ENCODE measurements at places on chromosomes 3 and 15.

GRCh38 chr3:197031315-197032285 is 2.0 kb upstream of the MELTF start:
- DNase-seq: peak; percentile 53

DNA sequence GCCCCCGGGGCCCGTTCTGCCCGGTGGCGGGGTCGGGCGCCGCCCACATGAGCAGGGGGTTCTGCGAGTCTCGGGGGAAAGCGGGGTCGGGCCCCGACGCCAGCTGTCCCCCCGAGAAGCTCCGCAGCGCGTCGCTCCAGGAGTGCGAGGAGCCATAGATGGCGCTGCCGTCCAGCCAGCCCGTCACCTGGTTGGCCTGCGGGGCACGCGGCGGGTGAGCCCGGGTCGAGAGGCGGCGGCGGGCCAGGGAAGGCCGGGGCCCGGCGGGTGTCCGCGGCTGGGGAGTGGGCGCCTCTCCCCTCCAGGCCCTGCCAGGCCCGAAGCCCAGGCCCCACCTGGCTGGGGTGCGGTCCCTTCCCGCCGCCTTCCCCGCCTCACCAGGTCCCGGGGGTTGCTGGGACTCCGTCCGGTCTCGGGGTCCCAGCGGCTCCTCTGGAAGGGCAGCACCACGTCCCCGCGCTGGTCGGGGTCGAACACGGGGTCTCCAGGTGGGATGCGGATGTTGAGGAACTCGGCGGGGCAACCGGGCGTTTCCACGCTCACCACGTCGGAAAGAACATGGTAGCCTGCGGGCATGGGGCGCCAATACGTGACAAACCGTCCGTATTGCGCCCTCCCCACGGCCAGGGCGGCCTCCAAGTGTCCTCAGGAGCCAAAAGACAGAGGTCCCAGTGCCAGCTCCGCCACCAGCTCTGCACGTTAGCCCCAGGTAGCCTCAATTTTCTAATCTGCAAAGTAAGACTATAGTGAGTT is 2.4 kb downstream of the DUOX2 start:
- DNase-seq: no peak

- DNase-seq: peak; percentile 49
Observed at GRCh38 chr3:32435911-32436815, 44.5 kb downstream of the CMTM7 start.

- DNase-seq: no peak
Observed at GRCh38 chr3:177465257-177465642, 268.0 kb upstream of the TBL1XR1 start.

GRCh38 chr3:169028716-169029115 is 634.8 kb downstream of the MECOM start:
- DNase-seq: no peak

DNA sequence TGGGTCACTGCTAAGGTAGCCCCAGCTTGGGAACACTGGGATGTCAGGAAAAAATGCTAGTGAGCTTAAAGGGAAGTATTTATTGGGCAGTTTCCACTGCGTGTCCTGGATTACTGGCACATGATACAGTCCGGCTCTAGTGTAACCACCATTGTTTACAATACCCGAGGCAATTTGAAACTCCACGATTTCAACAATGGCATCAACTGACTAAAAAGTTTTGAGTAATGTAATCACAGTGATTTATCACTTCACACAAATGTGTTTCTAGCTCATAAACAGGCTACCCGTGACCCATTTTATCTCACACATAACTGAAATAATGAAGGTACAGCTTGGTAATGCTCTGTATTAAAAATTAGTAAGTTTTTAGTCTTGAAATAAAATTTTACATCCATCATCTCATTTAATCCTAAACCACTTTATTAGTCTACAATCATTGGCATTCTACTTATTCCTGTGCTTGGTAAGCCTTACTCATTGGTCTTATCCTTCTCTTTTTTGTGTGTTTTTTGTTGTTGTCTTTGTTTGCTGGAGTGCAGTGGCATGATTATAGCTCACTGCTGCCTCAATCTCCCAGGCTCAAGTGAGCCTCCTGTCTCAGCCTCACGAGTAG is 7.6 kb downstream of the ZMAT3 start:
- no peak for DNase-seq

DNA sequence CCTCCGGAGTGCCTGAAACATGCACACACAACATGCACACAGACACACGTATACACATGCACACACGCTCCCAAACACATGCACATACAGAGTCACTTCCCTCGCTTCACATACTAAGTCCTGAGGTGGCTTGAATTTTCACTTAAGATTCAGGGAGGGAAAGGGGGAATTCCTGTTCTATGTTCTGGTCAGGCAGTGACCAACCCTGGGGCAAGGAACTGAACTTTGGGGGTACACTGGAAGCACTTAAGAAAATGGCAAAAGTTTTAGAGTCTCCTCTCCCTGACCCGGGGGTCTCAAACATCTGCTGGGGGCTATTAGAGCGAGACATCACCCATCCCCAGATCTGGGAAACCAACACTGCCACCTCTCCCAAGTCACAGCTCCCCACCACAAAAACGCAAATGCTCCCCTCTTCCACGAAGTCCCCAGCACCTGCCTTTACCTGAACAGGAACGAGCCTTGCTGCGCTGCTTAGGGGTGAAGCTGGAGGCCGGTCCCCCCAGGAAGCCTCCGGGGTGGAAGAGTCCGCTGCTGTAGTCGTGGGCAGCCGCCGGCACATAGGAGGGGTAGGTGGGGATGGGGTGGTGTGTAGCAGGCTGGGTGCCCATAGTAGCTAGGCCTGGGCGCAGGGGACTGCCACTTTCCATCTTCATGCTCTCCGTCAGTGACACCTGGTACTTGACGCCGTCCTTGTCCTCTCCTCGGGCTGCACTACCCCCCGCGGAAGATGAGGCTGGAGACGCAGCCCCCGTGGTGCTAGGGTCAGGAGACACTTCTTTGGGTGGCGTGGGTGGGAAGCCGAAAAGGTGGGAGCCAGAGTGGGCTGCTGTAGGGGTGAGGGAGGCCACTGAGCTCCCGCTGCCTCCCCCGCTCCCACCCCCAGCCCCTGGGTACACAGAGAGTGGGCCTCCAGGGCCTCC is 7.5 kb downstream of the GATA2 start:
- no peak for DNase-seq

Data from GM12865 (cell line).